Motor neuron (in vitro differentiated cells): ENCODE measurements at places on chromosomes 4 and X.

DNA sequence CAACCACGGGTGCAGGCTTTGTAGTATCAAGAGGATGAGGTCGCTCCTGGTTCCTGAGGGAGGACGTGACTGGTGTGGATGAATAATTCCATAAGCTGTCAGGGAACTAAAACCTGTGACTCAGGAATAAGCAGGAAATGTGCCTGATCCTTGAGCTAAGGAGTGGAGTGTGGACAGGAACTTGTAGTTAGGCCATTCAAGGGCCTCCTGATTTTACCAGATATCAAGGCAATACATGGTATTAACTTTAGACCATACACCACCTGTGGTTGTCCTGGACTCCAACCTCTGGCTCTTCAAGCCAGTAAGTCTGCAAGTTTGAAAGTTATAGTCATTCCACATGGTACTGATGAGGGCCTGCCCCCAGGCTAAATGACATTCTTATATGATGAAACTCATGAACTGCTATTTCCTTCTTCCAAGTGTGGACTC lies 12.1 kb upstream of the ING2 start:
- ATAC-seq: peak; percentile 88

- ATAC-seq: peak; percentile 67
These were observed 121.0 kb upstream of the TEX13D start for GRCh38 chrX:124211312-124211942.

GRCh38 chr4:168440442-168441264 lies 39.6 kb downstream of the DDX60L start:
- ATAC-seq: peak; percentile 98

DNA sequence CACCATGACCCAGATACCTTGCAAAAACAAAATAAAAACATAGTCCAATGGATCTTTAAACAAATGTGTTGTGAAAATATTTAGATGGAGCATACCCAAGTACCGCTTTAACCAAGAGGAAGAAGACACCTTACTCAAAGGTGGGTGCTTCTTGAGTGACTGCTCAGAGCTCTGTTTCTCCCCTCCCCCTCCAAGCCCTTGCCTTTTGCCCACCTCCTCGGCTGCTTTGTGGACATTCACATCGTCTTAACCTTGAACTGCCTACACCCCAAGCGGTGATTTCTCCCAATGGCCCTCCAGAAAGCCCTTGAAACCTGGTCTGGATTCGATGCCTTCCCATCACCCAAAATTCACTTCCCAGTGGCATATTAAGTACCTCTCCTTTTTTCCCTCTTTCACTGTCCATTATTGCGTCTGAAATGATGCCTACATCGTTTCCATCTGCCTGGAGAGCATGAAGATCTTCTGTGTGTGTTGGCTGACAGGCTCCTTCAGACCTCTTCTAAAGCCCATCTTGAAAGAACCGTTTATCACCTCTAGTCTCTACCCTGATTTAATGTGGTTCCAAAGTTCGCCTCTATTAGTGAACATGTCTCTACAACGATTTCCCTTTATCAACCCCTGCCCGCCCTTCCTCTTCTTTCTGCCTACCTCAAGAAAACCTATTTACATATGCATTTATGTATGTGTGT lies 968 bp downstream of the GPRIN3 start:
- ATAC-seq: peak; percentile 2

- no peak for ATAC-seq
These were observed 319.5 kb downstream of the ARHGAP10 start for GRCh38 chr4:148051403-148051802.

- ATAC-seq: no peak
These were observed 85.7 kb downstream of the CLNK start for GRCh38 chr4:10598829-10599228.

GRCh38 chr4:102693861-102694260 lies 66.9 kb downstream of the MANBA start:
- ATAC-seq: no peak

DNA sequence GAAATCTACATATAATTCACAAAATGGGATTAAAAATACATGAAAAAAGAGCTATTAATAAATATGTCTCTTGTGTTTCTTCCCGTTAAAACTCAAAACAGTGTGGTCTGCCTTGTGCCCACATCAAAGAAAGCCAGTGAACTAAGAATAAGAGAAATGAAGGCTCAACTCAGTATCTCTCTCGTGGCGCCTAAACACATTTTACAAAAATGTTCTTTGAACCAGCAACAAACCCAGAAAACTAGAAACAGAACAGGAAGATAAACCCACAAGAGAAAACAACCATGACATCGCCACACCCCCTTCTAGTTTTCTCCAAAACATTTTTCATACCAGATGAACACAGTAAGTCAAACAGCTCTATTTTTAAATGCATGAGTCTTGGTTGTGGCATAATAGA lies 130.1 kb downstream of the DCHS2 start:
- no peak for ATAC-seq

DNA sequence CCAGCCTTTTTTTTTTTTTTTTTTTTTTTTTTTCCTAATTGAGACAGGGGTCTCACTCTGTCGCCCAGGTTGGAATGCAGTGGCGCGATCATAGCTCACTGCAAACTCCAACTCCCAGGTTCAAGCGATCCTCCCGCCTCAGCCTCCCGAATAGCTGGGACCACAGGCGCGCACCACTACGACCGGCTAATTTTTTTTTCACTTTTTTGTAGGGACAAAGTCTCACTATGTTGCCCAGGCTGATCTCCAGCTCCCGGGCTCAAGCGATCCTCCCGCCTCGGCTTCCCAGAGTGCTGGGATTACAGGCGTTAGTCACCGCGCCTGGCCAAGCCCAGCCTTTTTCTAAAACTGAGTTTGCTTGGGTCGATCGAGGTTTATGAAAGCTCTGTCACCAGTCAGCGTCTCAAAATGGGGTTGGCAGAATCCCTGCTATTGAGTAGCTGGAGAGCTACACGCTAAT lies 1.3 kb upstream of the OTUD5 start:
- peak; percentile 18 for ATAC-seq

GRCh38 chrX:111124418-111124817 lies 28.4 kb downstream of the PAK3 start:
- no peak for ATAC-seq
